Esophagus mucosa (tissue), 1 donor: ENCODE measurements at places on chromosomes 16 and 17.

DNA sequence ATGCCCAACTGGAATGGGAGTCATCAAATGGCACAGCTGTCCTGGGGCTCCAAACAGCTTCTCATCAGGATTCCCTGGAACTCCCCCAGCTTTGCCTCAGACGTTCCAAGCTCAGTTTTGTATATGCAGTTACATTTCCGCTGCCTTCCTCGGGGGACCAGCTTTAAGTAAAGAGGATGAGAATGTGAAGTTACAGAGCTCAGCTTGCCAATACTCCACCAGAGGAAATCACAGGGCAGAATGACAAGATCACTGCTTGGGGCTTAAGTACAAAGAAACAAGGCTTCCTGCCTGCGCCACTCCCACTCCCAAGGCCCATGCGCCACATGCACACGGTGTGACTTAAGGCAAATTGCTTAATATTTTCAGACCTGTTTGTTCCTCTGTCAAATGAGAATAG lies 272.4 kb upstream of the CDH11 start:
- no peak for ATAC-seq

GRCh38 chr17:12422651-12423050 lies 243.0 kb upstream of the MYOCD start:
- ATAC-seq = no peak

GRCh38 chr17:40629842-40630241 lies 17.8 kb downstream of the SMARCE1 start:
- no peak for ATAC-seq

DNA sequence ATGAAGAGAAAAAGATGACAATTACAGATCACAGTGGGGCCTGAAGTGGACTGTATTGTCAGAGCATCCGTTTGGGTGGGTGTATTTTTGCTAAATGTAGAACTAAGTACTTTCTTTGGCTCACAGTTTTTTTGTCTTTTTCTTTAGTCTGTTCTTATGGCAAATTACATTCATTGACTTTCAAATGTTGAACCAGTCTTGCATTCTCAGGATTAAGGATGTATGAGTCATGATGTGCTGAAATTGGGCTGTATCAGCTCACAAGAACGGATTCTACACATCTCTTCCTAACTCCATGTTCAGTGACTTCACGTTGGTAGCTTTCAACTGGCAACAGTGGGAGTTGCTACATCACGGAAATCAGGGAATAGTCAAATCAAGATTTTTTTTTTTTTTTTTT lies 66.5 kb downstream of the TEX2 start:
- ATAC-seq = peak; percentile 51
